Esophagus squamous epithelium (tissue), 5 donors: ENCODE measurements at places on chromosomes 5 and 9.

- no peak for DNase-seq
Measured at GRCh38 chr5:39178171-39178570, 41.2 kb downstream of the FYB1 start.

GRCh38 chr5:55338810-55339243 is 31.0 kb downstream of the MTREX start:
- DNase-seq, result no peak

- DNase-seq, result no peak
Measured at GRCh38 chr9:37148181-37148580, 27.8 kb downstream of the ZCCHC7 start.

- no peak for DNase-seq
Measured at GRCh38 chr9:272251-273213, 57.9 kb downstream of the DOCK8 start.

- DNase-seq, result no peak
Measured at GRCh38 chr5:58855851-58856739, 273.2 kb downstream of the RAB3C start.
